T-helper 1 cell treated with Interleukin-12 subunit alpha and Interleukin-12 subunit beta and Interleukin-4 antibody, amounts not matched to agents 30 ng/mL and 1 ng/mL, for 36 hours (primary cell): ENCODE measurements at places on chromosomes 5 and 9. TPM values are rescaled to one million over a fixed set of nuclear protein-coding genes. Genes with fewer than 3 reads are reported as not detected.

CDX1 gene
- total RNA-seq = not detected in 2 replicates

TSLP gene
- total RNA-seq = 0.15 and 0.29 TPM in 2 replicates

MOB3B gene
- total RNA-seq = 0.39 and 0.73 TPM in 2 replicates

DCAF12 gene
- 39.7 and 45.7 TPM in 2 replicates for total RNA-seq

SH3GL2 gene
- not detected in 2 replicates for total RNA-seq

NR2F1 gene
- not detected in 2 replicates for total RNA-seq

CMBL gene
- 0.47 and 1.0 TPM in 2 replicates for total RNA-seq

BARX1 gene
- 0.17 TPM in 1 of 2 replicates, not detected in the other for total RNA-seq

ANKRD18A gene
- 2.1 and 5.0 TPM in 2 replicates for total RNA-seq

QRFP gene
- not detected in 2 replicates for total RNA-seq

TNPO1 gene
- total RNA-seq = 92.5 and 110 TPM in 2 replicates

FBXO10 gene
- total RNA-seq = 3.1 and 5.0 TPM in 2 replicates

DDX31 gene
- 18.3 and 19.3 TPM in 2 replicates for total RNA-seq

SPINK4 gene
- total RNA-seq = not detected in 2 replicates

TSSK1B gene
- not detected in 2 replicates for total RNA-seq

TIMD4 gene
- 28.1 and 31.5 TPM in 2 replicates for total RNA-seq

SPINK6 gene
- not detected in 2 replicates for total RNA-seq

SHOC1 gene
- total RNA-seq = not detected in 2 replicates

CRHBP gene
- total RNA-seq = 0.56 TPM in 1 of 2 replicates, not detected in the other

ACTL7B gene
- total RNA-seq = 0.17 TPM in 2 replicates

MRPL41 gene
- 45.8 and 53.8 TPM in 2 replicates for total RNA-seq

SPAAR gene
- total RNA-seq = not detected in 2 replicates

SURF2 gene
- 17.5 and 21.2 TPM in 2 replicates for total RNA-seq

KIAA1958 gene
- total RNA-seq = 3.9 and 4.3 TPM in 2 replicates

LCN2 gene
- total RNA-seq = not detected in 2 replicates

TNFSF15 gene
- 3.8 and 3.9 TPM in 2 replicates for total RNA-seq

ELAVL2 gene
- total RNA-seq = not detected in 2 replicates

TTC23L gene
- total RNA-seq = 0.81 TPM in 1 of 2 replicates, not detected in the other

ANKRD20A1 gene
- total RNA-seq = 0.76 and 1.1 TPM in 2 replicates

ARID3C gene
- 0.49 TPM in 1 of 2 replicates, not detected in the other for total RNA-seq
